DMS79 treated with DMSO at 0.1 percent for 48 hours (cell line): ENCODE measurements at places on chromosomes 4 and X.

DNA sequence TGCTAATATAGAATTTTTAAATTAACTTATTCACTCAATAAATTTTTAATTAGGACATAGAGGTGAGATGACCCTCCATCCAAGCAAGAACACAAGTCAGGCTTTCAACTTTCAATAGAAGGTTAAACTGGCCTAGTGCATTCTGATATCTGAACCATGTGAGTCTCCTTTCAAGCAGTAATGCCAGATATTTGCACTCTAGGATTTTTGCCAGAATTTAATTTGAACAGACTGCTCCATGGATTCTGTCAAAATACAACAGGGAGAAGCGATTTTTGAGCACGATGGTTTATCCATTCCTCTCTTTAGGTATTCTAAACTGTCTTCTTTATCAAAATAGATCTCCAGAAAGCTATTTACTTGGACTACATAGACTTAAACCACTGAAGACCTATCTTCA, 72.0 kb upstream of the DCLK2 start:
- DNase-seq: no peak

- no peak for DNase-seq
Measured at GRCh38 chr4:146545102-146545501, 23.4 kb upstream of the SLC10A7 start.

- no peak for DNase-seq
Measured at GRCh38 chr4:29390921-29391320, 1329.2 kb upstream of the PCDH7 start.

DNA sequence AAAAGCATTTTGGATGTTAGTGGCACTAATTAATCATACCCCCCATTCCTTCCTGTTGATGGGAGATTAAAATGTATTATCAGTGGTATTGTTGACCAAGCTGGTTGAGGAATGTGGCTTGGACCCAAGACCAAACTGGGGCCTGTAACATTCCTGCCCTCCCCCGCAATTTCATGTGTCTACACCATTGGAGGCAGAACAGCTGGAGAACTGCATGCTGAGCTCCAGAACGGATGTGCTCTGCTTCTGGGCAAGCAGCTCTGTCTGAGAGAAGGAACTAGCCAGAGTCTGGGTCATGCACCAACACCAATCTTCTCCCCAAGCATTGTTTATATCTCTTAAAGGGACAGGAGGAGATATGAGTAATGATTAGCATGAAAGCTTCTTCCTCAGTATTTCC, 185.5 kb downstream of the CEP135 start:
- no peak for DNase-seq

GRCh38 chr4:13059019-13059418, 425.1 kb downstream of the RAB28 start:
- DNase-seq: no peak

- DNase-seq: no peak
Measured at GRCh38 chrX:128457674-128458073, 405.5 kb upstream of the ACTRT1 start.

DNA sequence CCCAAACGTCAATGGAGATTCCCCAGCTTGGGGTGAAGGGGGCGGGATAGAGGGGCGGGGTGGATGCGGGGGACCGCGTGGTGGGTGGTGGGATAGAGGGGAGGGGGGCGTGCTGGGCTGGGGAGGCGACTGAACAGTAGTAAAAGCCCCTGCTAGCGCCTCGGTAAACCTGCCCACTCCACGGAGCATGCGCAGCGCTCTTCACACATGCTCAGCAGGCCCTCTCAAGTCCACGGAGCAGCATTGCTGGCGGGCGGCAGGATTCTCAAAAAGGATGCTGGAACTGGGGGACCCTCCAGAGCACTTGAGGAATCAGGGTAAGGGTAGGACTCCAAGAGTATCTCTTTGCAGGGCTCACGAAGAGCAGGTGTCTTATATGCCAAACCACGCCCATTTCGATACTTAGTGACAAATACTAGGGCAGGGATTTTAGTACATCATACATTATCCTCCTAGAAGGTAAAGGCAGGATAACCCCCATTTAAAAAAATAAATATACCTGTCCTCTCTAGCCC, 378 bp upstream of the RPS6KA6 start:
- DNase-seq: peak; percentile 53

- DNase-seq: no peak
Measured at GRCh38 chr4:118985170-118986000, 96.7 kb downstream of the SYNPO2 start.

GRCh38 chrX:65997978-65998717, 41.7 kb downstream of the VSIG4 start:
- DNase-seq: no peak

- no peak for DNase-seq
Measured at GRCh38 chr4:65023883-65024670, 614.8 kb upstream of the TECRL start.

DNA sequence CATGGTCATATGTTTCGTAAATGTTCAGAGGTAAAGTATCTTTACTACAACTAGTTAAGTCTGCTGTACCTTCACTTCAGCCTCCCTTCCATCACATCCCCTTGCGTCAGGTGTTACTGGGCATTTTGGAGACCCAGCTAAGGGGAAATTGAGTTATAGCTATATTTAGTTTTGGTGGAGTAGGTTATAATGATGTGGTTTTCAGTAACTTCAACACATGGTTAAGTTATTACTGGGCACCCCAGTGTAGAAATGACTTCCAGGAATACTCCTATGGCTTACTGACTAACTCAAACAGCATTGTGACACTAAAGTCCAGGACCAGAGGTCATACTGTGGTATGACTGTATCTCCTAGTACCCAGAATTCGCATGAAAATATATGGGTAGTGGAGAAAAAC, 23.4 kb upstream of the ACSL1 start:
- no peak for DNase-seq

GRCh38 chr4:4486969-4487368, 54.9 kb downstream of the STX18 start:
- DNase-seq: no peak

- no peak for DNase-seq
Measured at GRCh38 chr4:27692868-27693634, 832.4 kb downstream of the STIM2 start.

DNA sequence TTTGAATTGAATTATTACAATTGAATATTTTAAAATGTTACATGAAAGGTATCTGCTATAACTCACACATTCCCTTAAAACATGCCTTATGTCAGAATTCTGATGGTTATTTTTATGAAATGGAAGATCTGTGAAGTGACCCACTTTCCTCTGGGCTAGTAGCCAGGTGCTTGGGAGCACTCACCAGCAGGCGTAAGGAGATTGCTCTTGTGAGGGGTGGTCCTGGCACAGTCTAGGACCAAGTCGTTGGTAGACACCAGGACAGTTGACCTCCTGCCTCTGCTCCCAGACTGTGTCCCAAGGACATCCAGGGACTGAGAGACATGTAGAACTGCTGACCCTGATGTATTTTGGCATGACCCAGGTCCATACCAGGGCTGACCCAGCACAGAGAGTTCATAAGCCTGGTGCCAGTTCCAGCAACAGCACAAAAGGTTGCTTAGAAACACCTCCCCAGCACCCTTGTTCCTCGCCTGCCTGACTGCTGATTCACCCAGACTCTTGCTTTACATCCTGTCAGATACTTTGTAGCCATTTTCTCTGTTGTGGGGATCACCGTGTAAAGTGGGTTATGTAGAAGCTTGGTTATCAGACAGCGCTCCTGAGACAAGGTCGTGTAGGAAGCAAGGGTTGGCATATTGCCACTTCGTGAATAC, 48.5 kb downstream of the NELFA start:
- DNase-seq: no peak

- DNase-seq: no peak
Measured at GRCh38 chrX:78945186-78945912, at the start of gene P2RY10. TSS of gene P2RY10 (plus strand) at chrX:78945391. CDS start at chrX:78960521, 15,130 bp downstream.

DNA sequence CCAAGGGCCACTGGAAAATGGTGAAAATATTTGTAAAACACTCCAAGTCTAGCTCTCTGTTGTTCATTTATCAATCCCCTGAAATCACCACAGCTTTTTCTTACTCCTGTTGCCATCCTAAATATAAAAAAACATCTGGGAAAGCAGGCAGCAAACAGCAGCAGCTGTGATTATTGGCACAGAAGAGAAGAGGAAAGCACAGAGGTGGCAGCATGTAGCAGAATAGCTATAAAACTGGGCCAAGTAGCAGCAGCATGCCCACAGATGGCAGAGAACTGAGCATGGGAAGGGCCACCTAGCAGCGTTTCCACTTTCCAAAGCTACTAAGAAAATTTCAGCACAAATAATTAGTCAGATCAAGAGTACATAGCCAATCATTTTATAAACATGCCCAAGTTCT, 307.2 kb downstream of the SLC7A11 start:
- no peak for DNase-seq

DNA sequence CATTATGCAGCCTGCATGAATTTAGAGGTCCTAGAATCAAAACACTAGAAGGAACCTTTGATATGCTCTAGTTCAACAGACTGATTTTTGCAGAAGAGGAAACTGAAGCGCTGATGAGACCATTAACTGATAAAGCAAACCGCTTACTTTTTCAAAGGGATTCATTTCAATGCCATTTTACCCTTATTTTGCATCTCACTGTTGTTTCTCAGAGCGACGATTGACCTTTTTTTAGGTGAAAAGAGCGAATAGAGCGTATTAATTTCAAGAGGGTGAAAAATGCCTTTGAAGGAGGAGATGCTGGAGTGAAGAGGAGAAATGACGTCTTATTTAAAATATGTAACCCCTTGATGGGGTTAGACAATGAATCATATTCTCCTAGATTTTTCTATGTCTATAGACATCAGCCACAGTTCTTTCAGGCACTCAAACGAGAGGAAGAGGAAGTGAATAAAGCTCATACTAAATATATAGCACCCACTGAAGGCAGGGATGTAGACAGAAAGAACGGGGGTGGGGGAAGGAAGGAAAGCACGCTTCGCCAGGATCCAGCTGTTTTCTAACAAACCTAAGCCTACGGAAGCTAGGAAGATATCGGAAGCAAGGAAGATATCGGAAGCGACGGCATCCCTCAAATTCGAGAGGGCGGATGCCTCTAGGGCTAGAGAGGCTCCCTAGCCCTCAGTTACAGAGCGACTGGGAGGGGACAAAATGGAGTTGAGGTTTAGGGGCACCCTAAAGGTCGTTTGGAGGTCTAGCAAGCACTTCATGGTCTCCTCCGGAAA, 848 bp downstream of the ACSL4 start:
- DNase-seq: peak; percentile 42

GRCh38 chrX:64394874-64395567, at the start of gene MTMR8:
TSS of gene MTMR8 (minus strand) at chrX:64395452. CDS start at chrX:64395363, 89 bp downstream.
- no peak for DNase-seq

DNA sequence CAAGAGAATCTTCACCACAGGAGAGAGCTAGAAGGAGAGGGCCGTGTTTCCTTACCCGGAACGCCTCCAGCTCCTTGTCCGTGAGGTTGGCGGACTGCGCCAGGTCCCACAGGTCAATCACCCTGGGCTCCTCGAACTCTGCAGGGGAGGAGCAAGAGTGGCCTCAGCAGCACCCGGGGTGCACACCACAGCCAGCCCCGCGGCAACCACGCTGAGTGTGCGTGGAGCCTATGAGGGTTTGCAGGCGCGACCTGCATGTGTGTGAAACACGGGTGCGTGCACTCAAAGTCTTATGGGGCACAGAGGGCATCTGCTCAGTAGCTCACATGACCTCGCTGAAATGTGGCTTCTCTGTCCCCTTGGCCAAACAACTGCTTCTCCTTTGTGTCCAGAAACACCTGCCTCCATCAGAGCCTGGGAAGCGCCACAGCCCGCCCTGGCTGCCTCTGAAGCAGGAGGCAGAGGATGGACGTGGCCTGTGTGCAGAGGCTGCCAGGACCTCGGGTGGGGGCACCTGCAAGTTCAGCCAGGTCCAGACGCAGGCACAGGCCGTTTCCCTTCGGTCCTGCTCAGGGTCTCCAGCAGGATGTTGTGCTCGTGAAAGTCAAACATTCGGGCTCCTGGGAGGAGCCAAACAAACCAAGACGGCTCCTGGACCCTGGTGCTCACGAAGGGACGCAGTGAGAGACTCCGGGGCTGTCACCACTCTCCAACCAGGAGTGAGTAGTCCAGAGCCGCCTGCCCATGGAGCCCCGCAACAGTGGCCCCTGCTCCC, 16.0 kb downstream of the LRPAP1 start:
- no peak for DNase-seq

- DNase-seq: no peak
Measured at GRCh38 chr4:13530823-13531624, 13.3 kb downstream of the NKX3-2 start.

DNA sequence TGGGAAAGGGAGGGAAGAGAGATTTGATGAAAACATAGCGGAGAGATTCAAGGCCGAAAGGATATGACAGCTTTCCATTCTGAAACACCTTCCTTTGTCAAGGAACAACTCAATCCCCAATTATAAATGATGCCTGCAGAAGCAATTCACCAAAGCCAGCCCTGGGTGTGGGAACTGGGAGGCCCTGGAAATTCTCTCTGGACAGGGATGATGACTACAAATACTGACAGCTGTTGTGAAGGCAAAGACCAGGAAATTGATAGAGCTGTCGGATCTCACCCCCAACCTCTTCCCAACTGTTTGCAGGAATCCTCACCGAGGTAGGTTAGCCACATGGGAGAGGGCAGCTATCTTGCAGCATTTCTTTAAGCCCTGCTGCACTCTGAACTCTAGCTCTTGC, 54.3 kb downstream of the CCDC149 start:
- no peak for DNase-seq

- DNase-seq: no peak
Measured at GRCh38 chr4:53764761-53765490, 173.6 kb upstream of the LNX1 start.

GRCh38 chrX:108022491-108023089, 22.3 kb upstream of the VSIG1 start:
- DNase-seq: no peak

DNA sequence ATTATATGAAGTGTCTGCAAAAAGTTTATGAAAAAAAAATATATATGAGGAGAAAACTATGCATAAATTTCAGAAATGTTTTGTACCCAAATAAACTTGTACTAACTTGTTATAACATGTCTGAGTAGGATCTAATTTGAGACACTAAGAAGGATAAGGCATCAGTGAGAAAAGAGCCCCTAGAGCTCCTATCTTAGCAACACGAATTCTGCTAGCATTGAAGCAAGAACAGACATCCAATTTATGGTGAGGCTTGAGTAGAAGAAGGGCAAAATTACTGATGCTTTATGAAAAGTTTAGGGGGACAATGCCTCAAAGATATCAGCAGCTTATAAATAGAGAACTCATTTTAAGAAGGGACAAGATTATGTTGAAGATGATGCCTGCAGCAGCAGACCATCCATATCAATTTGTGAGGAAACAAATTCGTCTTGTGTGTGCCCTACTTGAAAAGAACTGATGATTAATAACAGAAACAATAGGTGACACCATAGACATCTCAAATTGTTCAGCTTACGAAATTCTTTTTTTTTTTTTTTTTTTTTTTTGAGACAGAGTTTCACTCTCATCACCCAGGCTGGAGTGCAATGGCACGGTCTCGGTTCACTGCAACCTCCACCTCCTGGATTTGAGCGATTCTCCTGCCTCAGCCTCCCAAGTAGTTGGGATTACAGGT, 35.7 kb upstream of the ADAM29 start:
- no peak for DNase-seq

DNA sequence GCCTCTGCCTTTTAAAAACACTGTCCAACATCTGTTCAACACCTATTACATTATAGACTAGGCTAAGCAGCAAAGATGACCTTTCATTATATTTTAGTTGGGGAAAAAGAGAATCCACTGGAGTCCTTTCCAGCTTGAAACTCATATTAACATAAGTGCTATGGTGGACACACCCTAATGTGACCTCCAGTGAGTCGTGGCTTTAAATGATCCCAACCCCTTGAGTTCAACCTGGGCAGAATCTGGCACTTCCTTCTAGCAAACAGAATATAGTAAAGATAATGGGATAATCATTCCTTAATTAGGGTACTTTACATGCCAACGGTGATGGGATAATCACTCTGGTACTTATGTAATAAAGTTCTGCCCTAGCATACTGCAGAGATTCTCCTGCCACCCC, 162.6 kb downstream of the MAB21L2 start:
- no peak for DNase-seq
